ENCODE measurements at places on chromosomes 16 and 17.

DNA sequence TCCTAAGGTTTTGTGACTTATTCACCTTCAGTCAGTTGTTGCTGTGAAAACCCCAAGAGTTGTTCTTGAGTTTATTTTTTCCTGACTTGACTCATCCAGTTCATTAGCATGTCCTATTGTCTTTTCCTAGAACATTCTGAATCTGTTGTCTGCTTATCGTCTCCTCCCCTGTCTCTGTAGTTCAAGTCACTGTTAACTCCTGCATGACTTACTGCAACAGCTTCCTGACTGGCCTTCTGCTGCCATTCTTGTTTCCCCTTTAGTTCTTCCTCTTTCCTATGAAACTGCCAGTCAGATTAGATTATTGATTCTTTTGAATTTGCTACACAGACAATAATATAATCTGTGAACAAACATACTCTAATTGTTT, 161.5 kb downstream of the FTO start:
- no peak for DNase-seq

DNA sequence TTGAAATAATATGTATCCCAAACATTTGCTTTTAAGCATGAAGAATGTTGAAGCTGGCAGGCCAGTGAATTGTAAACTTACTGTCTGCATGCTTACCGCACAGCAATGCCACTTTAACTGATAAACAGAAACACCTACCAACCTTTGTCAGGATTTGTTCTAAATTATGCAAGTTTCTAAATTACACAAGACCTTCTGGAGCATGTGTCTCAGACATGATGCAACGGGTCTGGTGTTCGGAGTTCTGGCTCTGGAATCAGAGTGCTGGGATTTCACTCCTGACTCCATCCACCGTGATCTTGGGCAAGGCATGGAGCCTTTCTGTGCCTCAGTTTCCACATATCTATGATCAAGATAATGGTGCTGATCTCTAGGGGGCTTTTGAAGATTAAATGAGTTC, 111.2 kb downstream of the CCT6B start:
- no peak for DNase-seq

GRCh38 chr16:61654962-61655361, 381.3 kb downstream of the CDH8 start:
- DNase-seq = no peak

- DNase-seq = no peak
These were observed 8.5 kb downstream of the MMP28 start for GRCh38 chr17:35786941-35787432.

GRCh38 chr17:39219647-39220154, 6.0 kb downstream of the STAC2 start:
- no peak for DNase-seq

- no peak for DNase-seq
These were observed 6.1 kb downstream of the PYCARD start for GRCh38 chr16:31196324-31197088.

- DNase-seq = no peak
These were observed 7.2 kb downstream of the PMP22 start for GRCh38 chr17:15257796-15258512.

DNA sequence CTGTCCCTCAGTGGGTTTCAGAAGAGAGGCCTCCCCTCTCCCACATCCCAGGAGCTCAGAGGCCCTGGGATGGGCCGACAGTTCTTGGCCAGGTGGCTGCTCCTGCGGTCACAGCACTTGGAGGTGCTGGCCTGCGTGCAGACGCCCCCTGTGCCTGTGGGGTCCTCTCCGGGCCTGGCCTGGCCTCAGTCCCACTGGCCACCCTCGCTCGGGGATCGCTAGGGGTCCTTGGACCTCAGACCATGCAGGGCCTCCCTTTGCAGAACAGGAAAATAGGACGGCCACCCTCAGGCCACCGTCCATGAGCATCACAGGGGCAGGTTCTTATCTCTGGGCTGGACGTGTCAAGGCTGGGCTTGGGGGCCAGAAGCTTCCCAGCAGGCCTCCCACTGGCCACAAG, 30.0 kb downstream of the METRNL start:
- no peak for DNase-seq

Data from CD4-positive, alpha-beta T cell treated with Interleukin-4 for 4 hours (primary cell).